Activated T-helper 1 cell treated with anti-CD3 and anti-CD28 coated beads, Interleukin-12 subunit alpha, Interleukin-12 subunit beta, Interleukin-2, Interleukin-4 antibody, amounts not matched to agents 30 ng/mL and 10 ng/mL and 1 ng/mL, durations not matched to agents 14 hours and 24 hours and 36 hours (primary cell): ENCODE measurements at places on chromosomes 1 and 21. TPM values are rescaled to one million over a fixed set of nuclear protein-coding genes. Genes with fewer than 3 reads are reported as not detected.

GRCh38 chr21:15065392-15066122 is 757 bp upstream of the NRIP1 start:
- peaks cover 44% of the 10 kb centered on the region for H3K4me1 ChIP-seq
- H3K4me3 ChIP-seq: peak overlapping the region; percentile 93
- peak; percentile 68 for DNase-seq
- peak overlapping the region; percentile 88 for H3K27ac ChIP-seq

Gene NPHS2
- total RNA-seq: not detected in 2 replicates

GRCh38 chr21:28885853-28886177 is 106.9 kb downstream of the LTN1 start:
- no peak for DNase-seq
- H3K4me3 ChIP-seq: peak overlapping the region; percentile 95
- peaks cover 21% of the 10 kb centered on the region for H3K4me1 ChIP-seq
- peak overlapping the region; percentile 99 for H3K27ac ChIP-seq

Gene KRTAP11-1
- total RNA-seq: not detected in 2 replicates

Gene HSPA6
- 0.59 and 0.99 TPM in 2 replicates for total RNA-seq

GRCh38 chr1:113681596-113682337 is 77.5 kb downstream of the PHTF1 start:
- no peak overlapping the region for H3K4me3 ChIP-seq
- H3K36me3 ChIP-seq: peaks cover 4% of the 10 kb centered on the region
- H3K27me3 ChIP-seq: no peaks in the 10 kb centered on the region

DNA sequence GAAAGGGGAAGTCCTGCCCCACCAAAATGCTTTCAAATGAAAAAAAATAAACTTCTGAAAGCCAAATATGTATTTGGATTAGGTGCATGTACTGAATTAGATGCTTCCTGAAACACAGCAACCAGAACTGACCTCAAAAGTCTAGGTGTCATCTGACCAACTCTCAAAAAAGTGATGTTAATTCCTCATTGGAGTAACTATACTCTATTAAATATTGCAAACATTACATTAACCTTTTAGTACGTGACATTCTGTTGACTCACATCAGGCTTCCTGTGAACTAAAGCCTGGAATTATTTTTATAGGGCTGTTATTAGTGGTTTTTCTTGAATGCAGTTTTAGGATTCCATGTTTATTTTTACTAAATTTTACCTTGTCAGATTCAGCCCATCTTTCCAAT is 73.5 kb downstream of the ASTN1 start:
- no peak overlapping the region for H3K4me3 ChIP-seq
- H3K4me1 ChIP-seq: no peaks in the 10 kb centered on the region
- H3K27me3 ChIP-seq: no peaks in the 10 kb centered on the region
- DNase-seq: no peak
- H3K36me3 ChIP-seq: no peaks in the 10 kb centered on the region
- H3K27ac ChIP-seq: no peak overlapping the region

DNA sequence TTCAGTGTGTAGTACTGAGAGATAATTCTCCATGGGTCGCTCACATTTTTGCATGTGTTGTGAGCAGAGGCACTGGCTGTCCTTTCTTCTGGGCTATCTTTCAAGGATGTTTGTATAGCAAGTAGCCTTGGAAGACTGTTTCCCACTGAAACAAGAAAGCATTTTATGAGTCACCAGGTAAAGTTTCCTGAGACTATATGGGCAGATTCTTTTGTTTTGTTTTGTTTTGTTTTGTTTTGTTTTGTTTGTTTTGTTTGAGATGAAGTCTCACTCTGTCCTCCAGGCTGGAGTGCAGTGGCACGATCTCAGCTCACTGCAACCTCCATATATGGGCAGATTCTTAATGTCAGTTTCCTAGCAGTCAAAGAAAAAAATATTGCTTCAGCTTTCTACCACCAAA is 912.6 kb downstream of the TTLL7 start:
- DNase-seq: no peak
- no peaks in the 10 kb centered on the region for H3K4me1 ChIP-seq
- H3K27me3 ChIP-seq: no peaks in the 10 kb centered on the region
- H3K4me3 ChIP-seq: no peak overlapping the region

DNA sequence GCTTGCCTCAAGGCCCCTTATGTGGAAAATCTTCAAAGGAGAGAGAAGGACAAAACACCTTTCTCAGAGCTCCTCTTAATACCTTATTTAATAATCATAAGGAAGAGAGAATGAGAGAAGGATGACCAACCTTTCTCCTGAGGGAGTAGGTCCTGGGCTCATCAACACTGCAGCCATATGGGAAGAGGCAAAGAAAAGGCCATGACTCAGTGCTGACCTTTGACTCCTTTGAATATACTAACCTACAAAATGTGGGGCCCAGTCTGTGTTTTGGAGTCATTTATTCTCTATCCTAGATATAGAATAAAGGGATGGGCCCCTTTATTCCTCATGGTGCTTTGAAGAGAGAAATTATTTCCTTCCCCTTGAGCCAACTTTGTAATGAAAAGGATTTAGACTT is 38.3 kb downstream of the CAMSAP2 start:
- no peaks in the 10 kb centered on the region for H3K27me3 ChIP-seq
- H3K36me3 ChIP-seq: no peaks in the 10 kb centered on the region
- no peak for DNase-seq
- H3K27ac ChIP-seq: no peak overlapping the region
- H3K4me1 ChIP-seq: no peaks in the 10 kb centered on the region
- H3K4me3 ChIP-seq: no peak overlapping the region

- H3K27ac ChIP-seq: no peak overlapping the region
- peaks cover 2% of the 10 kb centered on the region for H3K36me3 ChIP-seq
- DNase-seq: no peak
- H3K4me3 ChIP-seq: no peak overlapping the region
Observed at GRCh38 chr1:225888289-225888897, 553 bp downstream of the LEFTY1 start.

Gene ADAMTS5
- total RNA-seq: not detected in 2 replicates

Gene FCRL1
- not detected in 2 replicates for total RNA-seq

- H3K27me3 ChIP-seq: no peaks in the 10 kb centered on the region
- no peaks in the 10 kb centered on the region for H3K4me1 ChIP-seq
- H3K4me3 ChIP-seq: no peak overlapping the region
- H3K27ac ChIP-seq: no peak overlapping the region
Observed at GRCh38 chr1:238488401-238488800, 597.7 kb upstream of the ZP4 start.

- H3K27me3 ChIP-seq: no peaks in the 10 kb centered on the region
- peaks cover 16% of the 10 kb centered on the region for H3K36me3 ChIP-seq
- H3K4me1 ChIP-seq: peaks cover 12% of the 10 kb centered on the region
- H3K4me3 ChIP-seq: no peak overlapping the region
- no peak for DNase-seq
Observed at GRCh38 chr1:42272920-42273319, 62.1 kb downstream of the FOXJ3 start.

GRCh38 chr1:181674617-181675016 is 191.3 kb downstream of the CACNA1E start:
- no peak overlapping the region for H3K4me3 ChIP-seq
- no peaks in the 10 kb centered on the region for H3K4me1 ChIP-seq
- H3K27me3 ChIP-seq: no peaks in the 10 kb centered on the region

DNA sequence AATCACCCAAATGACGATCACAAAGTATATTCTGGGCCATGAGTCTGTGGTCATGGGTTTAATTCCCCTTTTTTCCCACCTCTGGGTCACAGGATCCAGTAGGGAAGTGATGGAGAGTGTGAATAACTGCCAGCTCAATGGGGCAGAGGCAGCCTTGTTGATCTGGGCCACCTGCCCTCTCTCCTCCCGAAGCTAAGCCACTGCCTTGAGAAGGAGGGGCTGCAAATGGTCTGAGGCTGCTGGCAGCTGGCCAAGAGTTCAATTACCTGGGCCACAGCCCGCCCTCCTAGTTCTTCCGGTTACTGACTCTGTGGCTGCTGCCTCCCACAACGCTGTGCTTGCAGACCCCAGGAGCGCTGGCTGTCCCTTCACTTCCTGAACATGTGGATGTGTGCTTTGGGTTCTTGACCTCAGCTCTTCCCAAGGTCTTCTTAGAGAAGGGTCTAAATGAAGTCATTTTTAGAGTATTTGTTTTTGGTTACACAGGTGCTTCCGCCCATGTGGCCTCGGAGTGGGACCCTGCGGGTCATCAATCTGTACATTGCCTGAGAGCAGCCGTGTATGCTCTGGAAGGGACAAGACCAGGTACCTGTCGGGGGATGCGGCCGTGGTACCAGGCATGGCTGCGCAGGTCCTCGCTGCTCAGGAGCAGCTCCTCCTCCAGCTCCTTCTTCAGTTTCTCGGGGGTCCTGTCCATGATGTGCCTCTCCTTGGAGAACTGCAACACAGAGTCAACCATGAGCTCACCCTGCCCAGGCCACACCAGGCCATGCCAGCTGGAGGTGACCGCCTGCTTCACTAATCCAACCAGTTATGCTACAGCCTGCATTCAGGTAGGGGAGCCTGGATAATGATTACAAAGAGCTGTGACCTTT is 89.7 kb downstream of the BCAR3 start:
- H3K27me3 ChIP-seq: peaks cover 14% of the 10 kb centered on the region
- no peak for DNase-seq
- no peaks in the 10 kb centered on the region for H3K36me3 ChIP-seq
